ENCODE measurements at places on chromosomes 6 and 20.
A peak's percentile ranks its signal among the peaks of the same experiment; 100 is the strongest.

- no peak for DNase-seq
These were observed 21.8 kb upstream of the AMD1 start for GRCh38 chr6:110852773-110853172.

- DNase-seq: no peak
These were observed 28.3 kb downstream of the PREX1 start for GRCh38 chr20:48799328-48800105.

GRCh38 chr6:89840538-89840937 is 10.9 kb downstream of the CASP8AP2 start:
- DNase-seq: no peak

- no peak for DNase-seq
These were observed 9.7 kb upstream of the CD83 start for GRCh38 chr6:14107711-14108494.

- DNase-seq: no peak
These were observed 256.7 kb upstream of the RAB32 start for GRCh38 chr6:146286961-146287360.

GRCh38 chr20:10468340-10468845 is 33.3 kb downstream of the SLX4IP start:
- DNase-seq: no peak

GRCh38 chr6:2505624-2506023 is 245.1 kb downstream of the MYLK4 start:
- DNase-seq: peak; percentile 38

- DNase-seq: no peak
These were observed 244.7 kb downstream of the CBLN4 start for GRCh38 chr20:55760586-55760985.

GRCh38 chr6:328136-328670 is 35.9 kb downstream of the DUSP22 start:
- no peak for DNase-seq

- peak; percentile 29 for DNase-seq
These were observed 3.6 kb upstream of the MICA start for GRCh38 chr6:31399589-31400466.

DNA sequence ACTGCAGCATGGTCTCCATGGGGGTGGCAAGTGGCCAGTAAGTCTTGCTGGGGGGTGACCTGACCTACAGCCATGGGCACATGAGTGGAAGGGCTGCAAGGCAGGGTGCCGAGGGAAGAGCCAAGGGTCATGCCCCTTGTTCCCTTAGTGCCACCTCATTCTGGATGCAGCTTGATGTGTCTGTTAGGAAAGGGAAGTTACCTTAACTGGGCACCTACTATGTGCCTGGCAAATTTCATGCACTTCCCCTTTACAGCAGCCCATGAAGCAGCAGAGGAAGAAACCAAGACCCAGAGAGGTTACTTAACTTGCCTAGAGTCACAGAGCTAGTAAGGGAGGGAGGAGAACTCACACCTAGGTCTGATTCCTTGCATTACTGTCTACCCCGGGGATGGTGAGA is 174.0 kb downstream of the MRPL14 start:
- DNase-seq: no peak

DNA sequence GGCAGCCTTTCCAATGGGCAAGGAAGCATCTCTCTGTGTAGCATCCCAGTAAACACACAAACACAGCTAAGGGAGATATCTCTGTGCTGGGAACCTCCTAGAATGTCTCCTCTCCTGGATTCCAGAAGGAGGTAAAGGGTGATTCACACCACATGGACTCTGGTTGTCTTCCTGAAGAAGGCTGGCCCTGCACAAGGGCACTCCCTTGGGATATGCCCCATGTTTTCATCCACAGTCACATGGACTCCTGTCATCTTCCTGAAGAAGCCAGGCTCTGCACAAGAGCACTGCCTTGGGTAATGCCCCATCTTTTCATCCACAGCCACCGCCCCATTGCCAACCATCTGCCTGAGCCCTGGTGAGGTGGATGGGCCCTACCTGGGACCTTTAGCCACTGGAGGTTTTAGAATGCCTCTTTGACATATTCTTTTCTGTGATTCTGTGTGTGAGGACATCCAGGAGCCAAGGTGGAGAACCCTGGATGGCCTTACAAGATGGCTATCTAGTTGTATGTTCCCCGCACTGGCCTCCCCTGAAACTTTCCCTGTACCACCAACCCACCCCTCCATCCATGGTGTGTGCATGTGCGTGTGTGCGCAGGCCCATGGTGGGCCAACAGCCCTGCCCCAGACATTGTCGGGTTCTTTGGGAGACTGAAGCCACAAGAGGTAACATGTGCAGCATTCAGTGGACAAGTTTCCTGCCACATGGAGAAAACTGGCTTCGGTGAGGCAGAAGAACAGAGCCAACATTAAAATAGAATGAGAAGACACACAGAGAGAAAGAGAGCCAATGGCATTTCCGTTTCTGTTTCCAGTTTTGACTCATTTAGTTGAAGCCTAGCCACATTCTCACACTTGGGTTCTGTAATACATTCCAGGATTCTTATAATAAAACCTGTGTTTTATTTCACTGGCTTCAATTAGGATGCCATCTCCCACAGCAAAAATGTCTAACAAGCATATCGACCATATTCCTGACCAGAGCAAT is 110.2 kb upstream of the CST7 start:
- no peak for DNase-seq

DNA sequence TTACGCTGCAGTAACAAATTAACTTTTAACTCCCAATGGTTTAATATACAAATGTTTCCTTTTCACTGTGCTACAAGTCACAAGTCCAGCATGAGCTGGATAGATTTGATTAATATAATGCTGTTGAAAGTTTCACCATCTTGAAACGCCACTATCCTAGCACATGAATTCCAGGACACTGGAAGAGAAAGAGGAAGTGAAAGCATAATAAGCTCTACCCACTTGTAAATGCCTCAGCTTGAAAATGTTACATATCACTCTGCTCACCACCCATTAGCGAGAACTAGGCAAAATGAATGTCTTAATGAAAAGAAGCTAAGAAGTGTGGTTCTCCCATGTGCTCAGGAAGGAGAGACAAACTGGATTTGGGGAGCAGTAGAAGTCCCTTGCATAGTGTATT is 46.9 kb downstream of the PCSK2 start:
- DNase-seq: no peak

- DNase-seq: no peak
These were observed 24.7 kb upstream of the HDAC2 start for GRCh38 chr6:113995634-113996033.

- DNase-seq: peak; percentile 57
These were observed 897 bp downstream of the CD2AP start for GRCh38 chr6:47478233-47479139.

DNA sequence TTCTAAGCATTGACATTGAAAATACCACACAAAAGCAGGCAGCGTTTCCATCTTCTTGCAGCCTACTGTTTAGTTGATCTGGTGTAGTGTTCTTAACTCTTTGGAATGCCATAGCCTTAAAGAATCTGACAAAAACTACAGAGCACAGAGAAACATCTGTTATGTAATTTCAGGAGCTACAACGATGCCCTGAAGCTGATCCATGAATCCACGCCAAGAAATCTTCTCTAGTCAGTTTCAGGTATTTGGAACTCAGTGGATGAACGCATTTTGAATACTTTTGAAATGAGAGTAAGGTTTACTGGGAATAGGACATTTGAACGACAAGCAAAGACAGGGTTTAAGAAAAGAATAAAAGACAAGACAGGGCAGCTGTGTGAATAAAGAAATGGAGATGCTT is 17.8 kb downstream of the ALDH8A1 start:
- DNase-seq: no peak

DNA sequence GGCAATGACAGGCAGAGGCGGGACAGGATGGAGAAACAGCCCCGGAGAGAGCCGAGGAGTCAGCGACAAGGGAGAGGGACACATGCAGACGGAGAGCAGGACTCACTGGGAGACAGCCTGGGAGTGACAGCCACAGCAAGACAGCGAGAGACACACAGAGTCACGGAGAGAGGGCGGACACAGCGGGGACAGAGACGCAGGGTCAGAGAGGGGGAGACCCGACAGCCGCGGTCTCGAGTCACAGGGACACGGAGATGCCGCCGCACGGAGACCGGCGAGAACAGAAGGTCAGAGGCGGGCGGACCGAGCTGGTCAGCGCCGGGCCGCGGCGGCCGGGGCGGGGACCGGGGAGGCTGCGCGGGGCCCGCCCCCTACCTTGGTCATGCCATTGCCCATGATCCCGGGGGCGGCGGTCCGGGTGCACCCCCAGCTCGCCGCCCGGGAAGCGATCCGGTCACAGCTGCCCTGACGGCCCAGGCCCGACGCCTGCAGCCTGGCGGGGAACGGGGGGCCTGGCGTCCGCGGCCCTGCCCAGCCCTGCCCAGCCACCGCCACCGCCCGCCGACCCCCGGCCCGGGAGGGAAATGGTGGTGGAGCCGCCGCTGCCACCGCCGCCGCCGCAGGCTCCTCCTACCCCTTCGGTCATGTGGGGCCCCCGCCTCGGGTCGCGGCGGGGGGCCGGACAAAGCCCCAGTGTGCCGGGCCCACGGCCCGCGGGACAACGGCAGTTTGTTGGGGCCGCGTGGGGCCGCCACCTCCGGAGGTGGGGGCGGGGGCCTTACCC is at the start of the genes DUSP15 and TTLL9:
DUSP15 (minus strand) TSS at position 586 of the 784 bp plus-strand sequence; CDS start at position 396, 190 bp downstream.
TTLL9 (plus strand) TSS at position 693 of the 784 bp plus-strand sequence. CDS start 493 bp downstream, outside the sequence.
- DNase-seq: no peak

DNA sequence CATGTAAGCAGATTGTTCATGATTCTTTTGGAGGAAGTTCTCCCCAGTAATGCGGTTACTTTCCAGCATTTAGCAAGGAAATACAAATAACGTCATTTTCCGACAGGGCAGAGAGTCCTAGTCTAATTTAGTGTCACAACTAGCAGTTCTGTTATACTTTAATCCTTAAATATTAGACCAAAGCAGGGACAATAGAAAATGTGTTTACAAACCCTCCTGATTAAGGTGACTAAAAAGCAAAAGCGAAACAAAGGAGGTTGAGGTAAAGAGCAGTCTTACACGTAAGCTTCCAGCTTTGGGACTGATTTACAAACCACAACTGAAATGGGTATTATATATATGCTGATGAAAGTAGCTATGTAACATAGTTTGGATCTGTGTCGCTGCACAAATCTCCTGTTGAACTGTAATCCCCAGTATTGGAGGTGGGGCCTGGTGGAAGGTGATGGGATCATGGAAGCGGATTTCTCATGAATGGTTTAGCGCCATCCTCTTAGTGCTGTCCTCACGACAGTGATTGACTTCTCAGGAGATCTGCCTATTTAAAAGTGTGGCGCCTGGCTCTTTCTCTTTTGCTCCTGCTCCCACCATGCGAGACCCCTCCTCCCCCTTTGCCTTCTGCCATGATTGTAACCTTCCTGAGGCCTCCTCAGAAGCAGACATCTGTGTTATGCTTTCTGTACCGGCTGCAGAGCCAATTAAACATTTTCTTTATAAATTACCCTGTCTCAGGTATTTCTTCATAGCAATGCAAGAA is 81.9 kb downstream of the PLCB1 start:
- no peak for DNase-seq

DNA sequence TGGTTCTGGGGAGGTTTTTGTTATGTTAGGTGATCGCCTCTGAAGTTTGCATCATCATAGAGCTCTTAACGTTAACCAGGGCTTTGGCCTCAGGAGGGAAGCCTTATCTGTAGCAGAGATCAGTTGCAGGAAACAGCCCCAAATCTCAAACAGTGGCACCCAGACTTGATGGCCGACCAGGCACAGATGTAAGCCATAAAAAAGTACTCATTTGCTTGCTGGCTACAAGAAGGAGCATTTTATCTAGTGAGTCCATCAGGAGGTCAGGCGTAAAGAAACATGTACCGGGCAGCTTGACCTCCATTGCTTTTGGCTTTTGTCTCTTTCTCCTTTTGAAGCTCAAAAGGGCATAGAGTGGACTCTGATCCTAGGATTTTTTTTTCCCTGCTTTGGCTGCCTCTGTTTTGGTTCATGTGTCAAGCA is 122.3 kb downstream of the CCDC170 start:
- DNase-seq: no peak

- DNase-seq: no peak
These were observed 92.5 kb downstream of the TCP11 start for GRCh38 chr6:35048631-35049083.

- DNase-seq: no peak
These were observed 20.1 kb downstream of the C6orf141 start for GRCh38 chr6:49570474-49571079.

GRCh38 chr6:13038741-13039190 is 289.6 kb downstream of the TBC1D7 start:
- no peak for DNase-seq

GRCh38 chr6:106080763-106081095 is 5.4 kb upstream of the PRDM1 start:
- DNase-seq: no peak

- DNase-seq: peak; percentile 39
These were observed 40.7 kb upstream of the SLC2A12 start for GRCh38 chr6:134093007-134093573.

- no peak for DNase-seq
These were observed 402.7 kb downstream of the TAF4 start for GRCh38 chr20:61662968-61663331.

DNA sequence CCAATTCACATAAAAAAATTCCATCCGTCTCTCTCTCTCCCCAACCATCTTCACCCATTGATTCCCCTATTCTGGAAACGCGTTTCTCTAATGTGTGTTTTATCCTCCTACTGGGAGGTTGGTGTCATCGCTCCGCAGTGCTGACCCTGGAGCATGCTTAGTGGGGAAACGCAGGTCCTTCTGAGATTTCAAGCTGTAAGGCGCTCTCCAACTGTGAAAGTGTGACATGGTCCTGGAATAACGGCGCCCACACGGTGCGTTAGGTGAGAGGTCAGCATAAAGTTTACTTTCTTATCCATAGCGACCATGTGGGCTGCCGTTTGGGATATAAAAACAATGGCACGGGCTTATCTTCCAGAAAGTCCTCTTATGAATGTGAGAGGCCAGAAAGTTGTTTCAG is 123.9 kb downstream of the WDR27 start:
- DNase-seq: no peak

GRCh38 chr6:38150681-38151296 is 331.3 kb downstream of the ZFAND3 start:
- no peak for DNase-seq

- no peak for DNase-seq
These were observed 5.8 kb downstream of the ANGPT4 start for GRCh38 chr20:910132-910869.

DNA sequence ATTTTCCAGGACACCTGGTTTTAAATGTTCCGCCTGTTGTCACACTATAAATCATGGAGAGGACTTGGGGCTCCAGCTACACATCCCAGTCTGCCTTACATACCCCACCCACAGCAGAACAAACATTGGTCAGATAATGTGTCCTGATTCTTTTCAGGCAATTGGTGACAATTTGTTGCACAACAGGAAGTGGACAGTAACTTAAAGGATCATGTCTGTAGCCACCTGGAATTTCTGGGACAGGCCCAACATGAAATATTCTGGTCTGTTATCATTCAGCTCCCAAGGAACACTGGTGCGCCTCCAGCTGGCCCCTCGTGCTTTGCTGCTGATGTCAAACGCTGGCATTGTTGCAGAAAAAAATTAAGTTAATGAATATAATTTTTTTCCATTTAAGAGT is 117.2 kb downstream of the SOBP start:
- DNase-seq: no peak

DNA sequence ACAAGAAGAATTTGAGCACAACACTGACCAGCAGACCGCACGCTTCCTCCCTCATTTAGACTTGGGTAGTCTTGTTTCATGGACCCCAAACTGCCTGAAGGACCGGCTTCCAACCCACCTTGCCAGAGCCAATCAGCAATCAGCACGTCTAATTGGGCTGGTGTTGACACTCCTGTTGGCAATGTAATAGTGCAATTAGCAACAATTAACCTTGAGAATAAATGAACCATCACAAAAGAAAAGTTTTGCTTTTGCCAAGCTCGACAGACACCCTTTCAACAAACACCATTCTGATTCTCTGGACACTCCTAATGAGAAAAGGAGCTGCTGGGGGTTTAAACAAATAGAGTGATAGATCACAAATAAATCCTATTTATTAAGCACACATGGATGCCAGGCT is 61.0 kb downstream of the EDN3 start:
- peak; percentile 72 for DNase-seq

- DNase-seq: peak; percentile 86
These were observed 323.9 kb downstream of the LAMA2 start for GRCh38 chr6:129206821-129207220.

Measured in NCI-H748 treated with DMSO at 0.1 percent for 48 hours (cell line).